ENCODE measurements at places on chromosomes 4 and X.
A peak's percentile ranks its signal among the peaks of the same experiment; 100 is the strongest.

DNA sequence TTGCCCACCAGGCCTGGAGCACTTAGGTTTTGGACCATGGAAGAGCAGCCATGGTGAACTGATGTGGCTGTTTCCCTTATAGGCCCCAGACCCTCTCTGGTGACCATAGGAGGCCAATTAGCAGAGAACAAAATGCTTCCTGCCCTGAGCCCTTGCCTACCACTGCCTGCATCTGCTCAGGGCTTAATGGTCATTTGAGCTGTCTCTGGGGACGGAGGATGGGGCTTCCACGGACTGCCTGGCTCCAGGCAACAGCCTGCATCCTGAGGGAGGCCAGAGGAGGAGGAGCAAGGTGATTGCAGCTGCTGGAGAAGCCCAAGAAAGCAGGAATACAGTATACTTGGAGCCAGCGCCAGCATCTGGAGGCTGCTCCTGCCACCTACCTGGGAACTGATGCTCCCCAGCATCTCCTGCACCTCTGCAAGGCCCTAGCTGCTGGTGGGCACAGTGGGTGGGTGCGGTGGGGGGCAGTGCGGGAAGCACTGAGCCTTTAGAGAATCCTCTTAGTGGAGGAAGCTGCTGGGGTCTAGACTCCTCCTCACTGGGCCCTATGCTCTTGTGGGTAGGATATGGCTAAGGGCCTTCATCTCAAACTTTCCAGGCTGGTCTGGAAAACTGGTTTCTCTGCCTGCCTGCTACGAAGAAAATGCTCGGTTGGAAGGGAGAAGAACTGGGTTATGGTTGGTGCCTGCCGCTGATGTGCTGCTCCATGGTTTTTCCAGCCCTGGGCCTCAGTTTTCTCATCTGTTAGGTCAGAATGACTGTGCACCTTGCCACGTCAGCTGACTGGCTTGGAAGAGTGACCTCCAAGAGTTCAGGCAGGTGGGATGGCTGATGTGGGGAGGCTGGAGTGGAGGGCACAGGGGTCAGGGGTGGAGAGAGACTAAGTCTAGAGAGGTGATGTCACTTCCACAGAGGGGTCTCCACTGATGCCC is 158.8 kb upstream of the PJA1 start:
- DNase-seq, result no peak

DNA sequence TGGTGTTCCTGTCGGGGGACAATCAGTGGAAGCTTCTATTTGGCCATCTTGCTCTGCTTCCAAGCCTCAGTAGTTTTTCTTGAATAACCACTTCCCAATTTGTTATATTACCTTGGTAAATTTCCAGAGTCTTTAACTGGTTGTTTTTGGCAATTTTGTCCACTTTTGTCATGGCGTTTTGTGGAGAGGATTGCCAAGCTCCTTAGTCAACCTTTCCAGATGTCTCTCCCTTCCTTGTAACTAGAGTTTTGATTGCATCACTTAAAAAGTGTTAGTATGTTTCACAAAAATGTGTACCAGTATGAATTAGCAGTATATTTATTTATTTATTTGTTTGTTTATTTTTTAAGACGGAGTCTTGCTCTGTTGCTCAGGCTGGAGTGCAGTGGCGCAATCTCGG is 15.8 kb upstream of the UXT start:
- DNase-seq, result no peak

DNA sequence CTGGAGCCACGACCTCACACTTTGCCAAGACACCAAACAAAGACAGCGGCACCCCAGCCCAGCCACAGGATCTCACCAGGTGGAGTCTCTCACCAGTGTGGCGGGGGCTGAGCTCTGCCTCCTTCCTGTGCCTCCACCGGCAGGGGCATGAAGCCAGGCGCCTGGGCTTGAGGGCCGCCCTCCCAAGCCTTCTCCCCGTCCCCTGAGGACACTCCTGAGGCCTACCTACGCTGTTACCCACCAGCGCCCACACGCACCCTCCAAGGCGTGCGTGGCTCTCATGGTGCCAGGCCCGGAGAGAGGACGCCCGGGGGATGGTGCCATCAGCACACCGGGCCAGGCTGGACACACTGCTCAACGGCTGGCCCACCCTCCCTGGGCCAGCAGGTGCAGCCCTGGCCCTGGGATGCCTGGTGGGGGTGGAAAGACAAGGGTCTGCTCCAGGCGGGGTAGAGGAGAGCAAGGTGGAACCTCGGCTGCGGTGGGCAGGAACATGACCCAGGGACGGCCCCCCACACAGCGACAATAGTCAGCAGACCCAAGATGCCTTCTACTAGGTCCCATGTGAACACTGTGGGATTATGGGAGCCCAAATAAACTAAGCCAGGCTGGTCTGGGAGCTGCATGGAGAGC is 22.1 kb downstream of the NELFA start:
- no peak for DNase-seq

DNA sequence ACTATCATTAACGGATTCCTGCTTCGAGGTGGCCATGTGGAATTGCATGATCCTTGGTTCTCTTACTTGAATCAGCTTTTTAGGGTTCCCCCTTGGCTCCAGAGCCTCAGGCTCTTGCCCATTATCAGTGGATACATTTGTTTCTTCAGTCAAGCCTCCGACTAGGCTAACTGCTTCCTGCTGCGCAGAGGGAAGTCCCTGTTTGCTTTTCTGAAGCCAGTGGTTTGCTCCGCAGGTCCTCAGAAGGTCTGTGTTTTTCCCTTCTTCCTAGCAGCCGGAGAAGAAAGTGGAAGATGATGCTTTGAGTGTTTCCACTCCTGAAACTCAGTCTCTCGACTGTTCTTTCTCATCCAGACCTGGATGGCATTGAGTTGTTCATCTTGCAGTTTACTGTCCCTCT is 20.6 kb downstream of the SRD5A3 start:
- DNase-seq, result no peak

- no peak for DNase-seq
Measured at GRCh38 chrX:151977923-151978322, 3.4 kb upstream of the GABRE start.

DNA sequence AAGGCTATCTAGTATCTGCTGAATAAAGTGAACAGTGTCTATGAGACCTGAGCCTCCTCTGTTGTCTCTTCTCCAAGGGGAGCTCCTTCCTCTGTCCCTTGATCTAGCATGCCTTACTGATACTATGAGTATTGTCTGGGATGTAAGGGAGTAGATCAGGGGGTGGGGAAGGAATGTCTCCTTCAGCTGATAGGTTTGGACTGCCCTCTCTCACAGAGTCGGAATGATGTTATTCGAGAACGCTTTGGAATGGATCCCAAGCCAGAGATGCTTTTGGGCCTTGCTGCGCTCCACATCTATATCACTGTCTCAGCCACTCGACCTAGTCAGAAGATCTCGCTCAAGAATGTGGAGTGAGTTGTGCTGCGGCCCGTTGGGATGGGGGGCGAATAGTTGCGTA is 68.3 kb upstream of the PRPS1 start:
- peak; percentile 67 for DNase-seq

- peak; percentile 23 for DNase-seq
Measured at GRCh38 chrX:71053217-71053621, 14.9 kb downstream of the SNX12 start.

- DNase-seq, result peak; percentile 6
Measured at GRCh38 chr4:87716371-87717265, 66.5 kb downstream of the DMP1 start.

GRCh38 chr4:90990284-90990683 is 863.1 kb downstream of the CCSER1 start:
- DNase-seq, result no peak

- DNase-seq, result peak; percentile 3
Measured at GRCh38 chr4:71050809-71051208, 57.4 kb downstream of the DCK start.

GRCh38 chrX:16310326-16310725 is 143.0 kb downstream of the MAGEB17 start:
- DNase-seq, result no peak

GRCh38 chr4:152606753-152607152 is 70.9 kb upstream of the FBXW7 start:
- DNase-seq, result no peak

DNA sequence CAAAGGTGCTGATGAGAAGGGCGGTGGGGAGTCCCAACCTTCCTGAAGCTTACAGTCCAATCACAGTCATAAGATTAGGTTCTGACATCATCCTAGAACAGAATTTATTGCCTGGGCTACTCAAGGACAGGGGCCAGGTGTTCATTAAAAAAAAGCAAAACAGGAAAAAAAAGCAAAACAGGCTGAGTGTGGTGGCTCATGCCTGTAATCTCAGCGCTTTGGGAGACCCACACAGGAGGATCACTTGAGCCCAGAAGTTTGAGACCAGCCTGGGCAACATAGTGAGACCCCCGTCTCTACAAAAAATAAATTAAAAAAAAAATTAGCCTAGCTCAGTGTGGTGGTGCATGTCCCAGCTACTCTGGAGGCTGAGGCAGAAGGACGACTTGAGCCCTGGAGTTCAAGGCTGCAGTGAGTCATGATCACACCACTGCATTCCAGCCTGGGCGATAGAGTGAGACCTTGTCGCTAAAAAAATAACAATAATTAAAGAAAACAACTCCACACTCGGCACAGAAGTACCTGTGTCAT is 3.0 kb downstream of the RAB9A start:
- no peak for DNase-seq

DNA sequence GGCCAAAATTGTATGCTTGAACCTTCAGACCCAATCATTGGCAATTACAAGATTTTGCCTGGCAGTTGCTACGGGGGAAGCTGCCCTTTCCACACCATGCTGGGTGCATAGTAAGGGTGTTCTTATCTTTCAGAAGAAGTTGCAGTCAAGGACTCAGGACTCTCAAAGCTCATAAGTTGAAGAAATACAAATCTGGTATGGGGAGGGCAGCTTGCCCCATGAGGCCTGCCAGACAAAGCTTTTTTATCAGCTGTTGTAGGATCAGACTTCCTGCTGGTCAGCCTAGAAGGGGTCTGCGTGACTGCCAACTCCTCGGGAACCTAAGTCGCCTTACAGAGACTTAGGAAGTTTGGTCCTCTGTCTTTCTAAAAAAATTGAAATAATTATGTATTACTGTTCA is 174.9 kb upstream of the TECRL start:
- DNase-seq, result no peak

DNA sequence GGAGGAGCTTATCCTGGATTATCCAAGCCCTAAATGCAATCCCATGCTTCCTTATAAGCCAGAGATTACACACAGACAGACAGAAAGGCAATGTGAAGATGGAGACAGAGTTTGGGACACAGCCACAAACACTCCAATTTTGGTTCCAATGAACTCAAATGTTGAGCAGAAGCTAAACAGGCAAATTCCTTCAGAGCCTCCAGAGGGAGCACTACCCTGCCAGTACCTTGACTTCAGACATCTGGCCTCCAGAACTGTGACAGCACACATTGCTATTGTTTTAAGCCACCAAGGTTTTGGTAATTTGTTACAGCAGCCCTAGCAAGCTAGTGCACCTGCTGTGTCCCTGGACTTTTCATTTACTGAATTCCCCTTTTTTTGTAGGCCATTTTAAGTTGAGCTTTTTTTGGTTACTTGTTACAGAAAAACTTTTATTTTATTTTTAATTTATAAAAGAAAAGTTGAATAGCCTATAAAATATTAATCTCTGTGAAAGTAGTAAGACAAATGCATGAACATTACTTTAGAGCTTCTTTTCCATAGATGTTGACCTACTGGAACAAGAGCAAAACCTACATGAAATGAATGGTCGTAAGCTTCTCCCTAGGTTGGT is 33.4 kb upstream of the SRD5A3 start:
- peak; percentile 44 for DNase-seq

GRCh38 chr4:149555146-149555545 is 260.5 kb downstream of the IQCM start:
- DNase-seq, result no peak

GRCh38 chr4:74056858-74057562 is 18.5 kb upstream of the CXCL3 start:
- peak; percentile 91 for DNase-seq

Data from fibroblast of skin of right biceps (primary cell).